ENCODE measurements at places on chromosomes 4 and X. TPM values are rescaled to one million over a fixed set of nuclear protein-coding genes. Genes with fewer than 3 reads are reported as not detected.

GRCh38 chr4:7007142-7007907, 35.8 kb upstream of the TADA2B start:
- DNase-seq: no peak

DNA sequence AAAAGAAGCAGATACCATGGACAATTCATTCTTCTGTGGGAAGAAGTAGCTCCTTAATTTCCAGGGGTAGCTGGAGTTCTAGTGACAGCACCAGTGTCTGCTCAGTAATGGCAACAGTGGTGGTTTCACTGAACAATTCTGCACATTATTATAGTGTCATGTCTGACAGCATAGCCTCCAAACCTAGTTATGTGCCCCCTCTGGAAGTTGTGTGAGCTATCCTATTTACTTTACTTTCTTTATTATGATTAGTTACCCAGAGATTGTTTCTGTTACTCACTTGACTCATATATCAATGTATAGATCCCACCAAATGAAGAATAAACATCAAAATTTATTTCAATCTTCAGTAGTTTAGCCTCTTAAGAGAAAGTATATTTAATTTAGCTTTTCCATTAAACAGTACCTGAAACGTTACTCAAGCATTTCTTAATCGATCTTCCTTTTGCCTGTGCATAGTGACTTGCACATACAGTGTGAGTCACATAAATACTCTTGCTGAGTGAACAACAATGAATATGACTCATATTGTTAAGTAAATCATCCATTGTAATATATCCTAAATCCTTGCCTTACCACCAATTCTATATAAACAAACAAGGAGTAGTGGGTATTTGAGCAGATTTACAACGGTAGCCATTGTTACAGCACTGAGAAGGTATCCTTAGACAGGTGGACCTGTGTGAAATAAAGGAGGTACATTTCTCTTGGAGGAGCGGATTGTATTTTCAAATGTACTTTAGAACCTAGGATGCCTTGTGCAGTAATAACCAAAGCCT, 534.7 kb downstream of the ANKRD50 start:
- DNase-seq: peak; percentile 49

DNA sequence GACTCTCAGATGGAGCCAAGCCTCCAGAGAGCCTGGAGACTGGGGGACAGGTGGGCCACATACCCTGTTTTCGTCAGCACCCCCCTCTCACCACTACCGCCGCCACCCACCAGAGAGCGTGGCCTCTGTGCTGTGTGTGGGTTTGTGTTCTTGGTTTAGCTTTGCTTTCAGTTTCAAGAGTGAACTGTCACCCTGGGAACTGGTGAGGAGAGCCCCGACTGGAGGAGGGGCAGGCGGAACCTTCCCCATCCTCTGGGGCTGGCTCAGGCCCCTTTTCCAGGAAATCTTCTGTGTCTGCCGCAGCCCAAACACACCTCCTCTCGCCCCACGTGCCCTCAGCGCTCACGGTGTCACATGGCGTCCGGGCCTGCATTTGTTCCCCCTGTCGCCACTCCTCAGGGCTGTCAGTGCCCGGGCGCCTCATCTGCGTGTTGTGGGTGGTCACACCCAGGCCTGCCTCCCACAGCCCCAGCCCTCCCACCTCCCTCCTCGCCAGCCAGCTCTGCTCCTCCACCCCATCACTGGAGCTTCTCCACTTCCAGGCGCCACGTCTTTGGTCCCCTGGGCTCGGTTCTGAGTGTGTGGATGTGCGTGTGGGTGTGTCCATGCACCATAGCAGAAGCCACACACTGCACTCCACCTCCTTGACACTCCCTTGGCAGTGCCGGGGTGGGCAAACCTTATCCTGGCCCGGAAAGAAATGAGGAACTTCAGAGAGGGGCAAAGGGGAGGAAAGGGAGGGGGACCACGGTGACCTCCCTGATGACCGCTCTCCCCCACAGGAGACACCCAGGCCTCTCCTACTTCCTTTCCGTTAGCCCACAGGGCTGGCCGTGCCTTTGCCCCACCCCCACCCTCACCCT, 27.8 kb downstream of the ELF4 start:
- DNase-seq: no peak

The TMEM47 gene
- total RNA-seq: 8.2 TPM
